ENCODE measurements at places on chromosomes 11 and 22.

- DNase-seq, result no peak
Observed at GRCh38 chr11:12318791-12319438, 58.5 kb upstream of the PARVA start.

GRCh38 chr11:70731271-70732022 is 333.1 kb downstream of the CTTN start:
- no peak for DNase-seq

GRCh38 chr22:37803639-37804351 is 3.9 kb upstream of the GCAT start:
- DNase-seq, result no peak

GRCh38 chr11:35337136-35337913 is 82.0 kb downstream of the SLC1A2 start:
- DNase-seq, result peak; percentile 99

DNA sequence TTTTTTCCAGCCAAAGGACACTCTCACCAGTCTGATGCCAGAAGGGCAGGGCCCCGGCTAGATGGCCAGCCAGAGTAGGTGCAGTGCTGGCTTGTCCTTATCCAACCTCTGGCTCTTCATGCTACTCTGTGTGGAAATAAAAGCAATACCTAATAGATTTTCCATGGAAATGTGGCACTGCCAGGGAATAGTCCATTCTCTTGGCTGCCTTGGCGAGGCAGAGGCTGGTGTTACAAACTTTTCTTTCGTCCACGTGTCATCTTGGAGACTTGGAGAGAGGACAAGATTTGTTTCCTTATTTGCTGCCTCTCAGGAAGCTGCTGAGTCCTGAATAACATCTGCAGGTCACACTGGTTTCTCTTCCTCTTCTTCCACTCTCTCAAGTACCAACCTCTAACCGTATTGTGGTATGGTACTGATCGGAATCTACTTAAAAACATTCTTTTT is 17.2 kb upstream of the C1QTNF4 start:
- DNase-seq, result no peak

GRCh38 chr11:114260483-114260882 is 35.7 kb upstream of the NNMT start:
- DNase-seq, result no peak

- DNase-seq, result no peak
Observed at GRCh38 chr22:31465307-31465706, 24.3 kb downstream of the EIF4ENIF1 start.

DNA sequence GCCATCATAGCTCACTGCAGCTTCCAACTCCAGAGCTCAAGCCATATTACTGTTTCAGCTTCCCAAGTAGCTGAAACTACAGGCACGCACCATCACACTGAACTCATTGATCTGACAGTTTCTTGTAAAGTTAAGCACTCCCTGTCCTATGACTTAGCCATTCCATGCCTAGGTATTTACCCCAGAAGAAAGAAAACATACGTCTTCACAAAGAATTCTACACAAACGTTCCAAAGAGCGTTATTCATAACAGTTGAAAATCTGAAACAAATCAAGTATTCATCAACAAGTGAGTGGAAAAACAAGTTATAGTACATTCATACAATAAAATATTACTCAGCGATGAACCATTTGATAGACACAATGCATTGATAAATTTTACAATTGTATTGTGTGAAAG is 7.8 kb upstream of the NLRP10 start:
- peak; percentile 82 for DNase-seq

Measured in SK-MEL-5 (cell line).